ENCODE measurements at places on chromosomes 7 and 10.

DNA sequence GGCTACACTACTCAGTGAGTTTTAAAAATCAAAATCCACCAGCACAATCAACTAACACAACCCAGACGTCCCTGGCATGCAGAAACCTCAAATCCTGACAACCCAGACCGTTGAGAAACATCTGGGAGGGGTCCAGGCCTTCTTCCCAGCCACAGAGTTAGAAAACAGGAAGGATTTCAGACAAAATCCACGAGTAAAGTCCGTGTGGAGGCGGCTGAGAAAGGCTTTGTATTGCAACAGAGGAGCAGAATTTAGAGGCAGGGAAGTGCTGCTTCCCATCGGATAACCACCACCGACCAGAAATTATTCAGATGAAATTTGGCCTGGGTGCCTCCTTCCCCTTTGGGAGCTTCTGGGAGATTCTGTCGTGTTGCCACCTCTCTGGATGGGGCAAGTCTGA, 61.5 kb downstream of the TNS3 start:
- DNase-seq = no peak

GRCh38 chr7:108099713-108100112, 30.4 kb downstream of the LAMB4 start:
- no peak for DNase-seq

DNA sequence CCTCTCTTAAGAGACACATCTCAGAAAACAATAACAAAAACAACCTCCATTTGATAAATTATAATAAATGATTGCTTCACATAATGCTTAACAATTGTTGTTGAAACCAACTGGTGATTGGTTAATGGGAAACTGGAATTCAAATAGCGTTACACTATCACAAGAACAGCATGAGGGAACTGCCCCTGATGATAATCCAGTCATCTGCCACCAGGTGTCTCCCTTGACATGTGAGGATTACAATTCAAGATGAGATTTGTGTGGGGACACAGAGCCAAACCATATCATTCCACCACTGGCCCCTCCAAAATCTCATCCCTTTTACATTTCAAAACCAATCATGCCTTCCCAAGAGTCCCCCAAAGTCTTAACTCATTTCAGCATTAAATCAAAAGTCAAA, 375.9 kb downstream of the BMPER start:
- DNase-seq = no peak

- no peak for DNase-seq
These were observed 64.8 kb upstream of the SEPHS1 start for GRCh38 chr10:13412894-13413293.

GRCh38 chr7:18117482-18117881, 89.8 kb upstream of the PRPS1L1 start:
- DNase-seq = no peak

DNA sequence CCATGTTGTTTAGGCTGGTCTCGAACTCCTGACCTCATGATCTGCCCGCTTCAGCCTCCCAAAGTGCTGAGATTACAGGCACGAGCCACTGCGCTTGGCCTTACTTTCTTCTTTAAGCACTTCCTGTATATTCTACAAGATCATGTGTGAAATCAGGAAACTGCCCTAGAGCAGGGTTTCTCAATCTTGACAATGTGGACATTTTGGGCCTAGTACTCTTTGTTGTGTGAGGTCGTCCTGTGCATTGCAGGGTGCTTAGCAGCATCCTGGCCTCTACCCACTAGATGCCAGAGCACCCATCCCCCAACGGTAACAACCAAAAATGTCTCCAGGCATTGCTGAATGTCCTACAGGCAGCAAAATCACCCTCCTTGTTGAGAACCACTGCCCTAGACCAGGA, 24.7 kb downstream of the RRP12 start:
- no peak for DNase-seq

GRCh38 chr7:149524394-149524793, 26.8 kb upstream of the ZNF746 start:
- no peak for DNase-seq

- DNase-seq = no peak
These were observed 424.5 kb upstream of the LRRTM3 start for GRCh38 chr10:66501356-66501755.

GRCh38 chr7:155811560-155811894, 736 bp downstream of the SHH start:
- DNase-seq = no peak

- no peak for DNase-seq
These were observed 27.9 kb downstream of the GTF2IRD1 start for GRCh38 chr7:74481458-74482196.

- DNase-seq = peak; percentile 18
These were observed 79.2 kb downstream of the GLRX3 start for GRCh38 chr10:130215151-130215930.

GRCh38 chr7:6392712-6393666, 54.8 kb downstream of the DAGLB start:
- DNase-seq = no peak

GRCh38 chr7:25779002-25779546, 372.9 kb upstream of the NFE2L3 start:
- peak; percentile 46 for DNase-seq

DNA sequence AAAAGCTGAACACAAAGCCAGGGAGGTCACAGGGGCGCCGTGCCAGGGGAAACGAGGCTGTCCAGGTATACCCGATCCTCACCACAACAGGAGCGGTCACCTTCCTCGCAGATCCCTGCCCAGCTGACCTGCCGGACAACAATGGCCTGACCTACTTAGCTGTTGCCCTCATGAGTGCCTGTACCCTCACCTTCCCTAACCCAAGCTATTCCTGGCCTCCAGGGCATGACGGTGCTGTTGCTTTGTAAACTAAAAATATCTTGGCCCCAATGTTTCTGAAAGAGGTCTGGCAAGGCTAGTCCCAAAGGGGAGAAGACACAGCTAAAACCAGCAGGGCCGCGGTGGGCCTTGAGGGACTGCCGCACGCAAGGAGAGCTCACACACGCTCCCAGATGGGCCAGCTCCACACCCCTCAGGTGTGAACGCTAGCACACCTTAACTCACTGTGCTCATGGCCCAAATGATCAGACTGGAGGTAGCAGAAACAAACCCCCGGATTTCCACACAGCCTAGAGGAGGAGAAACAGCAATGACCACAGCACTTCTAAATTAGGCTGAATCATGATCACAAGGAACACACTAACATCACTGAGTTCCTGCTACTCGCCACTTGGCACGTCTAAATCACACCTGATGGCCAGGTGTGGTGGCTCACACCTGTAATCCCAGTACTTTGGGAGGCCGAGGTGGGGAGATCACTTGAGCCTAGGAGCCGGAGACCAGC, 66.3 kb upstream of the CYTH3 start:
- no peak for DNase-seq

GRCh38 chr7:87918740-87919139, 15.3 kb upstream of the ADAM22 start:
- DNase-seq = peak; percentile 42

- DNase-seq = no peak
These were observed 8.2 kb downstream of the ATE1 start for GRCh38 chr10:121919666-121920065.

DNA sequence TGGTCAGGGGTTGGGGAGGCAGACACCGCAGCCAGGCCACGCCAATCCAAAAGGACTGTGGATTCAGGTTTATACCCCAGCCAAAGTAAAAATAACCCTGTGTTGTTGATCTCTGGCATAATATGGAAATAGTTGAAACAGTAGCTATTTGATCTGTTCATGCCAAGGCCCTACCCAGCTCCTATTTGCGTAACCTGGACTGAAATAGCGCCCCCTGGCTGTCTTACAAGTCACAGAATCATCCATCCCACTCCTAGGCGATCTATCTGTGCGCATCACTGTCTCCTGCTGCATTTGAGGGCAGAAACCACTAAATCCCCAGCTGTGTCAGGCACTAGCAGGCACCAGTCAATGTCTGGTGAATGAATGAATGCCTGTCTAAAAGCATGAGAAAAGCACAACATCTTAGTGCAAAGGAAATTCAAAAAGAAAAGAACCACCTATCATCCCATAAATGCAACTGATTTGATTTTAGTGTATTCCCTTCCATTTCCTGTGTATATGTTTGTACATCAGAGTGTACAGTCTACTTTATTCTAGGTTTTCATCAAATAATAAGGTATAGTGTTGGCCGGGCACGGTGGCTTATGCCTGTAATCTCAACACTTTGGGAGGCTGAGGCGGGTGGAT, 160.0 kb downstream of the SLIT1 start:
- no peak for DNase-seq

GRCh38 chr10:117627561-117627960, 85.0 kb downstream of the EMX2 start:
- DNase-seq = no peak

DNA sequence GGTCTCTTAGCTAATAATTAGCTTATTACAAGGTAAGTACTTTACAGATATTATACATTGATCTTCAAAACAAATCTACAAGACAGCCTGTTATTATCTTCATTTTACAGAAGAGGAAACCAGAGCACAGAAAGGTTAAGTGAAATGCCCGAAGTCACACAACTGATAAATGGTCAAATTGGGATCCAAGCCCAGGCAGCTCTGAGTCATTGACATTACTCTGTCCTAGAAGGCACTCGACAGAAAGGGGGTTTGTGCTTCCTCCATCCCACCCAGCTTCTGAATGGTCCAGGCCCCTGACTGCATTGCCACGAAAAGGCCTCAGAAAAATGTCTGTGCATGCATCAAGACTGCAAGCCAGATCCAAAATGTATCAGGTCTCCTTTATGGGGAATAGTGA, 81.3 kb upstream of the ZNF438 start:
- DNase-seq = no peak

- DNase-seq = no peak
These were observed 24.0 kb upstream of the PAPSS2 start for GRCh38 chr10:87635498-87636312.

DNA sequence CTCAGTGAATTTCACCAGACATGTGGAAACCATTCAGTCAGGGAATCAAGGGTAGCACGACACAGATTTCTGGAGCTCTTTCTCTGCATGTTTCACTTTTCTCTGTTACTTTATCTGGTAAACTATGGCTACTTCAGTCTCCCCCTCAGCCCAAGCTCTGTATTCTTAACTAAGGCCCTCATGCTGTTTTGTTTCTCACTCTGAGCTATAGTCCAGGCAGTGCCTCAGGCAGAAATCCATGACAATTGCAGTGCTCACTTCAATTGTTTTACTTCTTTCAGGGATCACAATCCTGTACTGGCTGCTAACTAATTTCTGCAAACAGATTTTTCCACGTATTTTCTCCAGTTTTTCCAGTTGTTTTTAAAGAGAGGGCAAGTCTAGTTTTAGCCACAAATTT, 1599.9 kb upstream of the LRRTM3 start:
- DNase-seq = peak; percentile 6

GRCh38 chr7:127221731-127222130, 31.0 kb downstream of the GRM8 start:
- no peak for DNase-seq

- peak; percentile 68 for DNase-seq
These were observed 207.6 kb upstream of the PLXNA4 start for GRCh38 chr7:132783824-132784223.

GRCh38 chr7:42869131-42870020, 42.5 kb downstream of the C7orf25 start:
- no peak for DNase-seq

GRCh38 chr7:116843378-116843777, 19.0 kb upstream of the CAPZA2 start:
- DNase-seq = no peak

DNA sequence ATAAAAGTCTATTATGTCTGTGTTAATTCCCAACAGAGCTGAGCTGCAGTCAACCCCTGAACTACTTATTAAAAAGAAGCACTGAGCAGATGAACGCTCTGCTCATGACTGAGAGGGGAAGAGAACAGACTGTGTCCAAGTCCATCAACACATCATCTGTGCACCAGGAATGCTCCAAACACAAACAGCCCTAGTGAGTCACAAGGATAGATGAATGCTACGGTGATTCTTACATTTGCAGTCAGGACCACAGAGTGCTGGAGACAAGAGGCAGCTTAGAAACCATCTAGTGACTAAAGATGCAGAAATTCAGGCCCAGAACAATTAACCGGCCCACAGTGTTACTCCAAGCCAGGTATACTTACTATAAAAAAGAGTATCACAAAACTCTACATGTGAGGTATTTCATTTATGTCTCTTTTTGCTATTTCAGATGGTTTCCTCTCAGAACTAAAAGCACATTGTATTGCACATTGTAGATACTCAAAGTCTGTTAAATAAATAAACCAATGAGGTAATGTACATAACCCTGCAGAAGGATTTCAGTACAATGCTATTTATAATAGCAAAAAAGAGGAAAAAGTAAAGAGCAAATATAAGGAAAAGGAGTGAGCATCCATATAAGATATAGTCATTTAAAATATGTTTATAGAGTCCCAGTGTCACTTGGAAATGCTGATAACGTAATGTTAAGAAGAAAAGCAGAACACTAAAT, 159.2 kb downstream of the KCNMA1 start:
- no peak for DNase-seq

DNA sequence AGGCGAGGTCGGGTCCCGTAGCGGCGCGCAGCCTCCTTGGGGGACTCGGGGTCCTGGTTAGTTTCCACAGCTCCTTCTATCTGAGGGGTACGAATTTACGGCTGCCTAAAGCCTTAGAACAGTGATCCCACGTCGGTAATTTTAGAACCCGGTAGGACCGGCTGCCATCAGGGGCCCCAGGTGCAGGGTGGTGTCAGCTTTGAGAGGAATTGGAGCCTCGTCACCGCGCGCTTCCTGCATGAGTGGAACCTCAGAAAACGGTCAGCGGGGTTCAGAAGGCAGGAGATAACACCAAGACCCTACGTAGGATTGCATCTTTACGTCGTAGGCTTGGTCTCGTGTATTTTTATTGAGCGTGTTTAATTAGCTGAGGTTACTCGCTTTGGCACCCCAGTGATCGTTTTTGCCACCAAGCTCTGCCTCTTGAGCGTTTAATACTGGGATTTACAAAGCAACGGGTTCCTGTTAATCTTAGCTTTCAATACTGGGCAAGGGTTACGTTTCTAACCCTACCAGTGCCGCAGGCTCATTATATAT, 443 bp downstream of the RNF32 start:
- DNase-seq = peak; percentile 92

DNA sequence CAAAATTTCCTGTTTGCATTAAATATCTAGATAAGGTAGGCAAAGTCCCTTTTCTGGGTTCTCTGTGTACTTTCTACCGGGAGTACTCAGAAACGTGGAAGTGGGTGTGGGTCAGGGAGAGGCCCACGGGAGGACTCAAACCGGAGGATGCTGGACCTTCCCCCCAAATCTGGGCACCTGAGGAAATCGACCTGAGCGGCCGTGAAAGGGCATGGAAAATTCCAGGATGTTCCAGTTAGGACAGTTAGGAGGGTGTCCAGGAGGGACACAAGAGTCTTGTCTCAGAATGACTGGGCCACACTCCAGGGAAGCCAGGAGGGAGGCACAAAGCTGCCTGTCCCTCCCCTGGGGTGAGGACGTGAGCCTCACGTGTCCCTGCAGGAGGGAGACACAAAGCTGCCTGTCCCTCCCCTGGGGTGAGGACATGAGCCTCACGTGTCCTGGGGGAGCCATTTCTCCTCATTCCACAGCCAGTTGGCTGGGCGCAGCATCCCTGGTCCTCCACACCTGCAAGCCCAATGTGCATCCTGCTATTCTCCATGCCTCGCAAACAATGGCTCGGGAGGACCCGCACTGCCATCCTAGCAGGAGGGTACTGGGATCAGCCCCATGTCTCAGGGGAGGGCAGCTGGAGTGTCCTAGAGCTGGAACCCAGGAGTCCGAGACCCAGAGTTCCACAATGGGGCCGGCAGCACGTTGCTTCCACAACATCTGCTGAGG, 190.5 kb upstream of the PPP2R2D start:
- DNase-seq = no peak
